ENCODE measurements at places on chromosomes 13 and 19. TPM values are rescaled to one million over a fixed set of nuclear protein-coding genes. Genes with fewer than 3 reads are reported as not detected.

GRCh38 chr13:59950266-59950665 lies 213.5 kb downstream of the DIAPH3 start:
- no peak for DNase-seq

DNA sequence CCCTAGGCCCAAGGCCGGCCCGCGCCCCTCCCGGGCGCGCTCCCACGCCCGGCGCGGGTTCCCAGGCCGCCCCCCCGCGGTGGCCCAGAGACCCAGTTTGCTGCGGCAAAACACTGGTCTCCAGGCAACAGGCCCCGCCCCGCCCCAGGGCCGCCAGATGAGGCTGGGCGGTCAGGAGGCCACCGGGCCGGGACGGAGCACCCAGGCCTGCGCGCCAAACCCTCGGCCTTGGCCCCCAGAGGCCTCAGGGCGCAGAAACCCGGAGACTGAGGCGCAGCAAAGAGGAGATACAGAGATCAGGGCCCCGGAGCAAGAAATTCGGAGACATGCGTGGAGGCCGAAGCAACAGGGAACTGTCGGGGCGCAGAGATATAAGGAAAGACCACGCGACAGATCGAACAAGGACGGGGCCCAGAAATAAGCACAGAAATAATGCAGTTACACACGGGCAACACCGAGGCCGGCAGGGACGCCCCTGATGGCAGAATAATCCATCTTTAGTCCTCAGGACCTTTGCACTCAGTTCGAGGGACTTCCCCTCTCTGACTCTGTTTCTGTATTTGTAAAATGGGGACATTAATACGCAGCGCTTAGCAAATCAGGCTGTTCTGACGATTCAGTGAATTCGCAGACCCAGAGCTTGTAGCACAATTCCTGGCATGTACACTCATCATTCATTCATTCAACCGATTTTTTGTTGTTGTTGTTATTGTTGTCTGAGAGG lies 20.8 kb upstream of the ERCC1 start:
- DNase-seq: peak; percentile 98

- DNase-seq: no peak
Measured at GRCh38 chr13:60230593-60230992, 66.9 kb upstream of the DIAPH3 start.

DNA sequence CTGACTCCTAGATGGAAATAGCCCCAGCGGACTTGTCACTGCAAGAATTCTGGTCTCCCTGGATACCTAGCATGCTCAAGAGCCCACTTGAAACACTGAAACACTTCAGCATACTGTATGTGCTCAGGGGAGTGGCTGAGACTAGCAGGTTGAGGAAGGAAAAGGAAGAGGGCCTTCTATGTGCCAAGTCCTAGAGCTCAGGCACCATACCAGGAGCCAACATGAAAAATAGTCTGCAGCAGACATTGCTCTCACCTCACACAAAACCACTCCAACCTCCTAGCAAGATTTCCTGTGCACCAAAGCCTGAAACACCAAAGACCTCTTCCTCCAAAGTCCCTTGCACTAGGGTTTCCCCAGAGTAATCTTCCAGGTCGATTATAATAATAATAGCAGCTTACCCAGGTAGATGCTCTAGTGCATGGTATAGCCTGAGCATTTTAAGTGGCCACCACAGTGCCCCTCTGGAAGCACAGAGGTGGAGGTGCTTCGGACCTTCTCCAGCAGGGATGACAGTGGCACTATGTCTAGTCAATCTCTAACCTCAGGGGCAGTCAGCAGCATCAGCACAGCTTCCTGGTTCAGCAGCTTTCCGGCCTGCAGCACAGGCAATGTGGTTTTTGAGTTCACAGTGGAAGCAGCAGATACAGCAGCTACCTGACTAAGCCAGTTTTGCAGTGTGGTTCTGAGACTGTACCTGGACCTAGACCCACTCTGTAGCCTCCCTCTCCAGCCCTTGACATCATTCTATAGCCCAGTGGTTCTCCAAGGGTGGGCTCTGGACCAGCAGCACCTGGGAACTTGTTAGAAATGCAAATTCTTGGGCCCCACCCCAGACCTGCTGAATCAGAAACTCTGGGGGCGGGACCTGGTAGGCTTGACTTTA lies 45.6 kb upstream of the UBE2L5 start:
- peak; percentile 28 for DNase-seq

DNA sequence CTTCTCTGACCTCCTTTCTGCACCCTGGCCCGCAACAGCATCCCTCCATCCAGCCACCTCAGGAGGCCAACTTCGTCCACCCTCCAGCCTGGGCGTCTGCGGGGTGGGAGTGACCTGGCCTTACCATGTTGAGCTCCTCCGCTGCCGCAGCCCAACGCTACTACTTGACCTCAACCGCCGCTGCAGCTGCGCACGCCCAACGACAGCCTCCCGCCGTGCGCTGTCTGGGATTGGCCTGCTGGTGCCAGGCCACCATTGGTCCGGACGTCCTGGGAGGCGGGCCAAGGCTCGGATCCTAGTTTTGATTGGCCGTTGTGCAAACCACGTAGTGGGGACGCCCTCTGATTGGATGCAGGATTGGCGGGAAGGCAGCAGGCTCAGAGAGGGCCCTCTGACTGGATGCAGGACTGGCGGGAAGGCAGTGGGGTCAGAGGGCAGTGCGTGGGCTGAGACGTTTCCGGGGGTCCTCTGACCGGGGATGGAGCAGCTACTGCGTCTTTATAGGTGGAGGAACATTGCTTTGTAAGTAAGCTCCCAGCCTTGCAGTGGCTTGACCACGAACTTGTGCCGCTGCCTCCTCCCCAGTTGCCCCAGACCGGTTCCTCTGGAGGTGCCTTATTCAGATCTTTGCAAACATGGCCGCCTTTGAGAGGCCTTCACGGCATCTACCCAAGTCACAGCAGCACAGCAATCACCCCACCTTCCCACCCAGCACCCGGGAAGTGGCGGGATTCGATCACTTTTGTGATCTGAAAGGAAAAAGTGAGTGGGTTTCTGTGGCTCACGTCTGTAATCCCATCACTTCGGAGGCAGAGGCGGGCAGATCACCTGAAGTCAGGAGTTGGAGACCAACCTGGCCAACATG lies at the start of gene TUBA3C:
Gene TUBA3C (minus strand): TSS at position 204 of the 865 bp plus-strand sequence. CDS start 77 bp downstream, at position 127.
- no peak for DNase-seq

- peak; percentile 86 for DNase-seq
Measured at GRCh38 chr19:4369888-4370260, 26.5 kb downstream of the MPND start.

GRCh38 chr19:50495020-50495531 lies 15.9 kb downstream of the JOSD2 start:
- DNase-seq: no peak

DNA sequence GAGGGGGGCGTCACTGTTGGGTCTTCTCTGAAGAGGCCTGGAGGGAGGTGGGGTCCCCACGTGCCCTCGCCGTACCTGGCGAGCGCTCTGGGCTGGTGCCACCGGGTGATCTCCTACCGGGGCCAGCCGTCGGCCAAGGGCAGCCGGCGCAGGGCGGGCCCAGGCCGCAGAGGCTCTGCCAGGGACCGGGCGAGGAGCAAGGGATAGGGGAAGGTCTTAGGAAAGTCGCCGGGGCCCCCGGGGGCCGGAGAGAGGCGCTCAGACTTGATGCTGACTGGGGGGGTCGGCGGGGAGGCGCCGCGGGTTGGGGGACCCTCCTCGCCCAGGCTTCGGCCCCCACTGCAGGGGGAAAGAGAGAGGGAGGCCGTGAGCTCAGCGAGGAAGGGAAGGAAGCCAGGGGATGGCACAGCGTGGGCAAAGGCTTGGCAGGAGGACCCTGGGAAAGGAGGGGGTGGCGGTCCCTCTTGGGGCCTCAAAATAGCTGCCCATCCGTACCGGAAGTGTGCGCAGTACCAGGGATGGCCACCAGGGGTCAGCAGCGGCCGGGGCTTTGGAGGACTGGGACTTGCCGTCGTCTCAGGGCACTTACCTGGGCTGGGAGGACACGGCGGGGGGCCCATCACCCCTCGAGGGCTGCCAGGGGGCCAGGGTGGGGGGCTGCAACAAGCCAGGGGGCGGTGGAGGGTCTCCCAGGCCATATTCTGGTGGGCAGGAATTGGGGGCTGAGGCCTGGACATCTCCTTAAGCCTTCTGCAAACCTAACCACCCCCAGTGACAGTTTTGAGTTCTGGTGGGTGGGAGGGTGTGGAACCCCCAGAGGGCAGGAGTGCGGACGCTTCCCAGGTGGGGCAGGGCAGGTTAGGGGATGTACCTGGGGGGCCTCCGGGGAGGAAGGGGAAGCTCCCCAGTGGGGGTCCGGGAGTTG lies 7.7 kb upstream of the TMEM161A start:
- DNase-seq: peak; percentile 97

GRCh38 chr19:55131421-55131820 lies 14.0 kb upstream of the PPP1R12C start:
- no peak for DNase-seq

GRCh38 chr19:12792051-12792852 lies 966 bp downstream of the JUNB start:
- DNase-seq: peak; percentile 83

DNA sequence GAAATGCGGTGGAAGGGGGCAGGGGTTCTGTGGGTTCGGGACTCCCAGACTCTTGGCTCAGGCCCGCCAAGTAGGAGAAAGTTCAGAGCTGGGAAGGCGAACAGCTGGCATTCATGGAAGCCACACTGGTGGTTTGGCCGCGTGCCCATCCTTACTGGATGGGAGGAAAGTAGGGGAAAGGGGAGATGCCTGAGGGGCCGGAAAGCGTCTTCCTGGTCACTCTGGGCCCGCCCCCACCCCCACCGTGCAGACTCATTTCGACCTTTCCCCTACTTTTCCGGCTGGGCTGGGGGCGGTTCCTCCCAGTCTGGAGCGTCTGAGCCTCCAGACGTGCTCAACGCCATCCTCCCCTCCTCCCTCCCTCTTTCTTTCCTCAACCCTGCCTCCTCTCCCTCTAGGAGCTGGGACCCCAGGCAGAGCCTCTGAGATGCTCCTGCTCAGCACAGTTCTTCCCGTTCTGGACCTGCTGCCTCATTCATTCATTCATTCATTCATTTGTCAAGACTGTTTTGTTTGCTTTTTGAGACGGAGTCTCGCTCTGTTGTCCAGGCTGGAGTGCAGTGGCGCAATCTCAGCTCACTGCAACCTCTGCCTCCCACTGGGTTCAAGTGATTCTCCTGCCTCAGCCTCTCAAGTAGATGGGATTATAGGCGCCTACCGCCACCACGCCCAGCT lies 3.5 kb downstream of the ANGPTL4 start:
- peak; percentile 92 for DNase-seq

- peak; percentile 88 for DNase-seq
Measured at GRCh38 chr19:57406516-57407123, 4.3 kb upstream of the ZNF17 start.

- no peak for DNase-seq
Measured at GRCh38 chr13:81302677-81303076, 961.8 kb upstream of the SPRY2 start.

- DNase-seq: no peak
Measured at GRCh38 chr13:47168066-47168465, 271.2 kb upstream of the HTR2A start.

GRCh38 chr19:13015361-13016223 lies 20.3 kb downstream of the NFIX start:
- DNase-seq: peak; percentile 84

GRCh38 chr19:15893477-15893876 lies 4.4 kb downstream of the CYP4F2 start:
- no peak for DNase-seq

DNA sequence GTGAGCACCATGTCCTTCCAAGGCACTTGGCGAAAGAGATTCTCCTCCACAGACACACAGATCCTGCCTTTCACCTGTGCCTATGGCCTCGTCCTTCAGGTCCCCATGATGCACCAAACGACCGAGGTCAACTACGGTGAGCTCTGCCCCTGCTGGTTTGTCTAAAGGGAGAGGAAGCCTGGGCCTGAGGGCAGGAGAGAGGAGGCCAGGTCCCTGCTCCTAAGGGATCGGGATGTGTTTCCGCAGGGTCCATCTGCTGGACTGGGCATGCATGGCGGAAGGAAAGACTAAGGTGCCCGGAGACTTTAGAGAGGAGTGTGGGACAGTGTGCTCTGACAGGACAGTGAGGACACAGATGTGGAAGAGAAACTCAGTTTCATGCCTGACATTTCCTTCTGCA lies 7.6 kb downstream of the SERPINE3 start:
- no peak for DNase-seq

TEX29 gene
- total RNA-seq: 0.22 TPM

BRCA2 gene
- 13.8 TPM for total RNA-seq

CGB3 gene
- total RNA-seq: not detected

KLK3 gene
- total RNA-seq: not detected

PTGER1 gene
- 0.22 TPM for total RNA-seq

C19orf81 gene
- 8.0 TPM for total RNA-seq

STOML3 gene
- total RNA-seq: not detected

ZNF416 gene
- total RNA-seq: 5.2 TPM

LSR gene
- 134 TPM for total RNA-seq

LRP3 gene
- total RNA-seq: 54.8 TPM

ZNF841 gene
- total RNA-seq: 4.1 TPM

ZNF99 gene
- not detected for total RNA-seq

TIMM44 gene
- total RNA-seq: 131 TPM
